A549 treated with GW870086 at 1 μM for 4 hours (cell line): ENCODE measurements at places on chromosomes 5 and 9. TPM values are rescaled to one million over a fixed set of nuclear protein-coding genes. Genes with fewer than 3 reads are reported as not detected.

CTXN3 gene
- total RNA-seq: not detected in 5 replicates

CDH12 gene
- not detected in 5 replicates for total RNA-seq

NUTM2G gene
- total RNA-seq: not detected in 5 replicates

FBP2 gene
- not detected in 5 replicates for total RNA-seq
